ENCODE measurements at places on chromosomes 5 and 9.

DNA sequence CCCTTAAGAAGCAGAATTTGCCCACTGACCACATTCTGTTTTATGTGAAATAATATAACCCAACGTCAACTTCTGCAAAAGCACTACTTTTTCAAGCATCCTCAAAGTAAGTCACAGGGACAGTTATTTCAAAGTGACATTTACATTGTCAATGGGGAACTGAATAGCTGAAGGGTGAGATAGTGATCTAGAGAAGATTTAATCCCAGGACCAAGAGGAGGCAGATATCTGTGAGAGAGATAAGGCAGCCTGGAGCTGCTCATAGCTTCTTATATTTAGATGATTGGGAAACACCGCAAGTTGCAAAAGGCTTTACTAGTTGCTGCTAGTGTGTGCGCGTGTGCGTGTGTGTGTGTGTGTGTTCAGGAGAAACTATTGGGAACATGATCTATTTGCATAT lies 210.4 kb upstream of the RFX3 start:
- DNase-seq, result no peak

GRCh38 chr5:170307575-170308465 lies 10.2 kb upstream of the LCP2 start:
- DNase-seq, result no peak

DNA sequence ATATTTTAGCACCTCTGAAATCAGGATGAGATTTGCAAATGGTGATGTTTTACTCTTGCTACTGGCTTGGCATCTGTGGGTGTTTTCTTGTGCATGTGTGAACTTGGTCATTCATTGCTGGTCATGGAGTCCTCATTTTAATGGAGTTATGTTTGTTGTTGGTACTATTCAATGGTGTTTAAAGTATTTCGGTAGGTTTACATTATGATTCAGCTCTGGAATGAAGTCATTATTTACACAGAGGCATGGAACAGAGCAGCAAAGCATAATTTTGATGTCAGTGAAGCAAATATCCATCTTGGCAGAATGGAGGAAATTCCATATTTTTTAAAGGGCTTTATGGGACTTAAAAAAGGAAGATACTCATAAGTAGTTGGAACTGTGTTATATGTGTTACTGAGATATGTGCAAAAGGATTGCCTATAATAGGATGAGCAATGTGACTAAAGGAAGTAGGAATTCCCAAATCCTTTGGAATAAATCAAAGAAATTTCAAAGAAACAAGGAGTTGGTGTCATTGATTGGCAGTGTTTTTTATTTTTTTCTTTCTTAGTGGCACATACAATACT lies 147.4 kb downstream of the ACTBL2 start:
- DNase-seq, result no peak

DNA sequence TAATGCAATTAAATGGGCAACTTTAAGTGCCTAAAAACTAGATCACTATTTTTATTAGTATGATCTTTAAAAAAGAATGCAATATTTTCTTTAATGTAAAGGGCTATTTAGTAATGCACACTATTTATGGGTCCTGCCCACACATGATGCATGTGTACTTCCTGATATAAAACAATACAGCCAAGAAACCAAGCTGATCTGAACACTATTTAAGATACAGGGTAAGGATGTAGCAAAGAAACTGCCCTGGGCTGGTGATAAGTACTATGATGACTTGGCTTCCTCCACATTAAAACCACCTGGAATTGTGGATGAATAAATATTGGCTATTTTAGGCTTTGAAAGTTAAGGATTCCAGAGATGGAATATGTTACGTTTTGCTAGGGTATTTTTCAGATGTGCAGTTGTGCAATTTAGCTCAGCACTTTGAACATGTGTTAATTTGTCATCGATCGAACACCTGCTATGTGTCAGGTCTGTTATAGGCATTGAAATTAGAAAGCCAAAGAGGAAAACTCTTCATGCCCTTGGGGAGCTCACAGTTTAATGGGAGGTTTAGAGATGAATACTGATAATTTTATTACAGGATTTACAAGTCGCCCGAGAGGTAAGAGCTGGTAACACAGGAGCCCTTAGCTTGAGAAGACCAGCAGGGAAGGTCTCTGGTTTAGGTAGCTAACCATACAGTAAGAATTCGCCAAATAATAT lies 276.7 kb downstream of the PLK2 start:
- no peak for DNase-seq

GRCh38 chr5:122653087-122654017 lies 121.5 kb upstream of the SNX2 start:
- no peak for DNase-seq

DNA sequence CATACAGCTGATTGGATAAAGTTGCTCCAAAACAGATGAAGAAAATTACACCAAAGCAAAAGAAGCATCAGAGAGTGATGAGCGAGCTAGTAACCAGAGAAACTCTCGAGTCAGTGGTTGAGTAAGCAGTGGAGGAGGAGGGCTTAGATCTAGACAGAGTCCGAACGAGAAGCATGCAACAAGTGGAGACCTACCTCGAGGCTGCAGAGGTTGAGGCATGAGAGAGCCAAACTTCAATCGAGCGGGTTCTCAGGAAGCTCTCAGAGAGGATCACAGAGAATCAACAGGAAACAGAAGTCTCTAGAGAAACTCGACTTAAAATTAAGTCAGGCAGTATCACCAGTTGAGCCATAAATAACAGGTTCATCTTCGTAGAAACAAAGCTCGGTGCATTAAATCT lies 6.1 kb downstream of the RUSC2 start:
- DNase-seq, result no peak

- DNase-seq, result no peak
Measured at GRCh38 chr5:134047687-134048056, 42.9 kb upstream of the VDAC1 start.

- DNase-seq, result no peak
Measured at GRCh38 chr9:91852801-91853347, 97.2 kb downstream of the ROR2 start.

- DNase-seq, result no peak
Measured at GRCh38 chr5:77644371-77645157, 6.1 kb upstream of the OTP start.

- DNase-seq, result no peak
Measured at GRCh38 chr9:90847971-90848370, 46.4 kb downstream of the SYK start.

- DNase-seq, result no peak
Measured at GRCh38 chr9:137711678-137712105, 92.9 kb downstream of the EHMT1 start.

DNA sequence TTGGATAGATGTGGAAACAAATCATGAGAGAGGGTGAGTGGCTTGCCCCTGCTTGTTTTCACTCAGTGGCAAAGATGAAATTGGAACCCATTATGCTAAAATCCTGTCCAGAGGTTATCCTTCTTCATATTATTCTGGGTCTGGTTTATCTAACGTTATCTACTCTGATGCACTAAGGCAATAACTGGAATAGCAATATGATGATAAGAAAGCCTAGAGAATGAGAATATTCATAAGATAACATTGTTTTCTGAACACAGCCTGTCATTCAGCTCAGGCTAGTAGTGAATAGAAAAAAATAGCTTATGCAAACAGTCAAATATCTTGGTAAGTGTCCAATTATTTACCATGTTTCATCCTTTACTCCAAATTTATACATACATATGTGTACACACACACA lies 132.0 kb upstream of the C6 start:
- DNase-seq, result no peak

DNA sequence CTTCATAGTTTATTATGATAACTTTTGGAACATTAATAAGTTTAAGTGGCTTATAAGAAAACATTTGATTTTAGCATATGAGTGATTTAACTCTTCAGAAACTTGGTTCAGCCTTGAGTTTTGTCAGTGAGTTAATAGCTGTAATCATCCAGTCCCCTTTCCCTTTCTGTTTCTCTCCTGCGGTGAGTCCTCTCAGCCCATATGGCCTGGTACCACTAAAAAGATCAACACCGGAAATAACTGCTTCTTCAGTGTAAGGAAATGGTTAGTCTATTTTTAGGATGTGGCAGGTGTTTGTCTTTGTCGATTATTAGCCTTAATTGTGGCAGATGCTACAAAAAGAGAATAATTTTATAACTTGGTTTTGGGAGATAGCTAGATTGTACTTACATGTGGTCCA lies 120.2 kb upstream of the GRHPR start:
- no peak for DNase-seq

DNA sequence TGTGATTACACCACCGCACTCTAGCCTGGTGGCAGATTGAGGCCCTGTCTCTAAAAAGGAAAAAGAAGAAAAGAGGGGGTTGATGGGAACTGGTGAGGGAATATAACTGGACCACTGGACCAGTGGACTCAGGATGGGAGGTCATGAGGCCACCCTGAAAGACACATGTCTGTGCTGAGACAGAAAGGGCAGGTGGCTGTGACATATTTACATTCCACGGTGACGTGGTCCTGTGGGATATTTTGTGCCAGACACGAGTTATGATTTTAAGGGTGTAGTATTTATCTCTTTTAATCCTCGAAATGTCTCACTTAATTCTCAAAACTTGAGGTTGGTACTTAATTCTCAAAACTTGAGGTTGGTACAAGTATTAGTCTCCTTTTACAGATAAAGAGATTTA lies 32.9 kb downstream of the LHX2 start:
- no peak for DNase-seq

DNA sequence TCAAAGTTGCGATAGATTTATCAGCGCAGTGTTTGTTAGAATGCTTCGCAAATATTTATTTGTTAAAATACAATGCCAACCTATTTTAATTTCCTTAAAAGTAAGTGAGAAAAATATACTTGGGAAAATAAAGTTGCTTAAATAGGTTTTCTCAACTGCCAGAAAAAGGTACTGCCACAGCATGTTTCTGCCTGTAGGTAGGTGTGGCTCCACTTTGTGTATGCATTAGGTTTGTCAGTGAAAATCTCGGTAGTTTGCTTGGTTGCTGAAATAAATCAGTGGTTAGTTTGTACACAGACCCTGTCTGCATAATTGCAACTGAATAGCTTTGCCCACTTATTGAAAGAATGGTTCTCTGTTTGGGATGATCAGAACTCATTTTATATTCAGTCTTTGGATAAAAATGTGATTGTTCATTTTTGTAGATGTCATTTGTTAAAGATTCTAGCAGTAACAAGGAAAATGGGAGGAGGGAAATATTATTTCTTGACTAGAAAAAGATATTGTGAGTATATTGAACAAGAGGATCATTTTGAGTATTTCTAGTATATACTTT lies 25.7 kb downstream of the C9orf85 start:
- no peak for DNase-seq

GRCh38 chr9:38195737-38196161 lies 126.7 kb upstream of the SHB start:
- DNase-seq, result no peak

DNA sequence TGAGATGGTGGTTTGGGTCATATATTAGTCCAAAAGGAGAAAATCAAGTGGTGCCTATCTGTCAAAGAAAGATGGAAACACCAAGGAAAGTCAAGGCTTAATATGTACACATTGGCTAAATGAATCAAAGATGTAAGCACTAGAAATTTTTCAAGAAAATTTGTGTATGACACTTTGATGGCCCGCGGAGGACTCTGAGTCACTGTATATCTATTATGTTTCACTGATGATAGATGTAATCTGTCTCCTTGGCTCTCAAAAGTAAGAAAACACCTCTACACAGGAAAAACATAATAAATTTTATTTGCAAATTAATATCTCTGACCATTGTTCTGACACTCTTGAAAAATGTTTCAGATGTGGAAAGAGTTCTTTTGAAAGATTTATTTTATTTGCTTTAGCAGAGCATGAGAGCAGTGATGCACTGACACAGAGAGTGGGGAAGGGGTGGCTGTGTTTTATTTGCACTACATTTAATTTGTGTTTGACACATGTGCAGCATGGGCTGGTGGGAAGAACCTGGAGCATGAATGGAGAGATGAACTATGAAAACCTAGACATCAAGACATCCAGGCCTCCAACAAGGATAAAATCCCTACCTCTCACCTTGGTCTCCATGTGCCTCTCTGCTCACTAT lies 180.8 kb upstream of the GAS1 start:
- DNase-seq, result no peak

DNA sequence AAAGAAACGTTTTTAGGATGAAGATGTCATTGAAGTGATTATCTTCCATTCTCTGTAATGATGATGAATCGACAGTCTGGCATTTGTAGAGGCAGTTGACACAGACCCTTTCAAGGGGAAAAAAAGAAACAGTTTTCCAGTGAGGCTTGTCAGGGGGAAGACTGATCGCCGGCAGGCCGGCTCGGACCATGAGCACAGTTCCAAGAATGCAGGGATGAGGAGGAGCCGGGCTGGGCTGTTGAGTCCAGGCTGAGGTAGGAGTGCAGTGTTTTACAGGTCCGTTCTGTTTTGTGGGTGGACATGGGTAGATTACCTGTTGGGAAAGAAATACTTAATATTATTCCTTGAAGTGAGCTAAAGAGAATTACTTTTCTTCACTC lies 194.6 kb downstream of the AOPEP start:
- DNase-seq, result no peak

DNA sequence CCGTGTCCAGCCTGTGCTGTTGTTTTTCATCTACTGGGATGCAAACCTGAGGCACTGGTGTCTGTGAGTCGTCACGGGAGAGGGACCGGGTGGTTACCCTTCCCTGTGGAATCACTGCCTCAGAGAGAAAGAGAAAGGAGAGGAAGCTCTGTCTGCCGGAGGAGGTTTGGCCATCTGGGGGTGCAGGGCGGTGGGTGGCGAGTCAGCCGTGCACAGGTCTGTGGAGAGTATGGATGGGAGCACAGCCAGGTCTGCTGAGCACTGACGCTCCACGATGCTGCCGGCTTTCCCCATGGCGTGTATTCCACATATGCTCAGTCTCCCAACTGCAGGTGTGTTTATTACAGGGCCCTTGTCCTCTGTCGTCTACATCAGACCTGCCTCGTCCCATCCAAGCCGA lies 395.2 kb upstream of the IRX4 start:
- no peak for DNase-seq

GRCh38 chr9:100397529-100398266 lies 29.2 kb upstream of the MSANTD3 start:
- no peak for DNase-seq

DNA sequence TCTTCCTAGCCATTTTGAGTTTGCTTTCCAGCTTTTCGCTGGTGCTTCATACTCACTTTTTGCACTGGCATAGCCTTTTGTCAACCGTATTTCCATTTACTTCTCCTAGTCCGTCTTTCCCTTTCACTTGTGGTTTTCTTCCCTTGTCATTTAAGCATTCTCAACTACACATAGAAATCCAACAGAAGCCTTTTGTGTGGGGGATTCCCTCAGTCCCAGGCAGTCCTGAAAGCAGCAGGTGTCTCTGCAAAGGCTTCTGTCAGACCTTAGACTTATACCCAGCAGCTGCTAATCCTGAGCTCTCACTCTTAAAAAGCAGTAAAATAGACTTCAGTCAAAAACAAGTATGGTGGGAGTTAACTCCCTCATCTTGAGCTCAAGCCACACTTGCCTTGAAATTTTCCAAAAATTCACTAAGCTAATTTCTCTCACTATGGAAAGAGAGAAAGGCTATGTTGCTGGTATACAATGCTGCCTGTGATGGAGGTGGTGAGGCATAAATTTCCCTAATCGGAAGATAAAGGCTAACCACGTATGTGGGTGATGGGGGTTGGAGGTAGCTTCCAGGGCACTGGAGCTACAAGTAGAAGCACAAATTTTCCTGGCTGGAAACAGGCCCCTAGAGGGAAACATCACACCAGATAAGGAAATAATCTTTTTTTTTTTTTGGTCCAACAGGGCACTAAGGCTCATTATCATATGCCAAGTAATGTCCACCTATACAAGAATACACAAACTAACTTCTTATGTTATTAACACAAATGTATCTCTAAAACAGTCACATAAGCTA lies 34.8 kb upstream of the IFNK start:
- DNase-seq, result no peak
